ENCODE measurements at places on chromosomes 1 and 21.

- DNase-seq: no peak
Measured at GRCh38 chr1:48947761-48948537, 171.3 kb upstream of the BEND5 start.

DNA sequence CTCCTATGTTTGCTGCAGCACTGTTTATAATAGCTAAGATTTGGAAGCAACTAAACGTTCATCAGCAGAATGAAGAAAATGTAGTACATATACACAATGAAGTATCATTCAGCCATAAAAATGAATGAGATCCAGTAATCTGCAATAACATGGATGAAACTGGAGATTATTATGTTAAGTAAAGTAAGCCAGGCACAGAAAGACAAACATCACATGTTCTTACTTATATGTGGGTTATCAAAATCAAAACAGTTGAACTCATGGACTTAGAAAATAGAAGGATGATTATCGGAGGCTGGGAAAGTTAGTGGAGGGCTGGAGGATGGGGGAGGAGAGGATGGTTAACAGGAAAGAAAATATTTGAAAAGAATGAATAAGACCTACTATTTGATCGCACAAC is 1017.6 kb downstream of the KCNT2 start:
- DNase-seq: no peak

GRCh38 chr1:211589782-211590721 is 11.1 kb upstream of the SLC30A1 start:
- no peak for DNase-seq

DNA sequence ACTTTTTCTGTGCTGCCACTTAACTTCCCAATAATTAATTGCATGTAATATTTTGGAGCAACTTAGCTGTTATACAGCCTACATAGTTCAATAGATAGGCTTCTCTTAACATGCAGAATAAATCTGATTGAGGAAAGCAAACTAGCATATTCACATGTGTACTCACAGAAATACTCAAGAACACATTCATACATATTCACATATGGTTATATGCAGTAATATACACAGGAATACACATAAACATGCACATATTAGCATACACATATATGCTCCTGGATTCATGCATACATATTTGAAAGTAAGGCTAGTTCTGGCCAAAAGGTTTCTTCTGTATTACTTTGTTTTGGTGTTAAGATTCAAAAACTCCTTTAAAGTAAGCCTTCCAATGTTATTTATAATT is 73.1 kb downstream of the HMCN1 start:
- DNase-seq: no peak

- DNase-seq: no peak
Measured at GRCh38 chr1:203506858-203507626, 13.1 kb downstream of the OPTC start.

- no peak for DNase-seq
Measured at GRCh38 chr1:19315378-19316198, 3.5 kb downstream of the SLC66A1 start.

GRCh38 chr1:33547576-33547975 is 75.1 kb downstream of the ZSCAN20 start:
- DNase-seq: no peak

- no peak for DNase-seq
Measured at GRCh38 chr21:14741256-14741655, 195.1 kb upstream of the SAMSN1 start.

- no peak for DNase-seq
Measured at GRCh38 chr1:99271249-99271648, 7.0 kb downstream of the PLPPR4 start.

GRCh38 chr21:28445141-28445830 is 547.4 kb downstream of the LTN1 start:
- DNase-seq: no peak

DNA sequence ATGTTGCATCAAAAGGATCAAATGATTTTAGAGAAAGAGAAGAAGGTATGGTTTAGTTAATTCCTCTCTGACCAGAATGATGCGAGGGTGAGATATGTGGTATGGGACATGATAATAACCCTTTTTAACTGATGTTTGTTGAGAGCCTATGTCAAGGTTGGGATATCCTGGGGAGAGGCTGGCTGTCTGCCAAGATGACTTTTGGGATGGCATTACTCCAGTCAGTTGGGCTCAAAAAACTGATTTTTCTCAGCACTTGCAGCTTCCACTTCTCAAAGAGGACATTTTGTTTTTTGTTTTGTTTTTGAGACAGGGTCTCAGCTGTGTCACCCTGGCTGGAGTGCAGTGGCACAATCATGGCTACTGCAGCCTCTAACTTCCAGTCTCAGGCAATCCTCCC is 17.7 kb upstream of the STX12 start:
- no peak for DNase-seq

DNA sequence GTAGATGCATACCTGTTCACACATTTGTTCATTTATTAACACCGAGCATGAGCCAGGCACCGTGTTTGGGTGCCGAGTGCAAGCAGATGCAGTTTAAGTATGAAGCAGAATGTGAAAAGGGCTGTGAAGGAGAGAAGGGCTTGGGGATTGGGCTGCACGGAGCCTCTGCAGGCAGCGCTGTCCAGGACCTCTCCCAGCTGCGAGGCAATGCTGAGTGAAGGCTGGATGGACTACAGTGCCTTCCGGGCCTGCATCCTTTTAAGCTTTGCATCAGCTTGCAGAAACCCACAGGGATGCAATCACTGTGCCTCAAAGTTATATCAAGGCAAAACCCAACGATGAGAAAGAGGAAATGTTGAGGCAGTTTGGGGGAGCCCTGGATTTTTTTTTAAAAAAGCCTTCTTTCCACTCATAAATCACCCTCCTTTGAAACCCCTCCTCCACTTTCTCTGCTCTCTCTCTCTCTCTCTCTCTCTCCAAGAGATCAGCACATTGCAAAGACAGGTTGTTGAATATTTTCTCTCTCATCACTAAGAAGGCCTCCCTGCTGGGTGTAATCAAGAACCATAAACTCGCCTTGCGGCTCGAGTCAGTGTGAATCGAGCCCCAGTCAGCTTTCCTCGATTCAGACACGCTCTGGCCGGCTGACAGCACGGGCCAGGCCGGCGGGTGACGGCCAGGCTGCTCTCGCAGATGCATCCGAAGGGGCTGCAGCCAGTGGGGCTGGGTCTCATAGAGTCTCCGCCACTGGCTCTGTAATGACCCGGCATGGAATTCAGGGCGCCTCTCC is 89.2 kb upstream of the POU3F1 start:
- no peak for DNase-seq

- DNase-seq: no peak
Measured at GRCh38 chr1:204997591-204998355, 45.2 kb upstream of the CNTN2 start.

GRCh38 chr1:209150114-209150513 is 433.4 kb upstream of the CAMK1G start:
- DNase-seq: no peak

DNA sequence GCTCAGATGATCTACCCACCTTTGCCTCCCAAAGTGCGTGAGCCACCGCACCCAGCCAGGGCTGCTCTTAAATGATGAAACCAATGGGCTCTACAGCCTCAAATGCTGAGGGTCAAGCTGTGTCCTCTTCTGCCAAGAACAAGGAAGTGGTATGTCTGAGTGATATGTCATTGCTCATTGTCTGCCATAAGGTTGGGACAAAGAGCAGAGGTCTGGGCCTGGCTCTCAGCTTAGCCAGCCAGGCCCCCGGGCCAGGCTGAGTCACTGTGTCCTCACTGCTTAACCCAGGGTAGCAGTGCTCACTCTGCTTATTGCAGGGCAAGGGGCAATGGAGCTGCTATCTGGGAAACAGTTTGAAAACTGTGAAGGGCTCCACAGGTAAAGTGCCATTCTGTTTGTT is 8.3 kb upstream of the ETS2 start:
- DNase-seq: no peak

DNA sequence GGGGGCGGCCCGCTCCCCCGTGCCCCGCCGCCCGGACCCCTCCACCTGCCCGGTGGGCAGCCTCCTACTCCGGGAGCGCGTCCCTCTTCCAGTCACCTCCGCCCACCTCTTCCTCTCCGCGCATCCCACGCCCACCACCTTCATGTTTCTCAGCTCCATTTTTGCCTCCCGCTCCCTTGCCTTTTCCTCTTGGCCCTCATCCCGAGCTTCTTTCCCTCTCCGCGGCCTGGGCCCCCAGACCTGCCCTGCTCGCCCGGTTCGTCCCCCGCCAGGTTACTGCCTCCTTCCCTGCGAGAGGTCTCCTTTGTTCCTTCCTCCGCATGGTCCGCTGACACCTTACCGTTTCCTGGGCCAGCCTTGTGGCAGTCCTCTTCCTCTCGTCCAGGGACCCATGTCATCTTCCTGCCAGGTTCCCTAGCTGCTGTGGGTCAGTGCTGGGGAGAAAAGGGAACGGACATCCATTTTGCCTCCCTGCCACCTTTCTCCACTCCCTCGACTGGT is 563 bp downstream of the QSOX1 start:
- DNase-seq: no peak

DNA sequence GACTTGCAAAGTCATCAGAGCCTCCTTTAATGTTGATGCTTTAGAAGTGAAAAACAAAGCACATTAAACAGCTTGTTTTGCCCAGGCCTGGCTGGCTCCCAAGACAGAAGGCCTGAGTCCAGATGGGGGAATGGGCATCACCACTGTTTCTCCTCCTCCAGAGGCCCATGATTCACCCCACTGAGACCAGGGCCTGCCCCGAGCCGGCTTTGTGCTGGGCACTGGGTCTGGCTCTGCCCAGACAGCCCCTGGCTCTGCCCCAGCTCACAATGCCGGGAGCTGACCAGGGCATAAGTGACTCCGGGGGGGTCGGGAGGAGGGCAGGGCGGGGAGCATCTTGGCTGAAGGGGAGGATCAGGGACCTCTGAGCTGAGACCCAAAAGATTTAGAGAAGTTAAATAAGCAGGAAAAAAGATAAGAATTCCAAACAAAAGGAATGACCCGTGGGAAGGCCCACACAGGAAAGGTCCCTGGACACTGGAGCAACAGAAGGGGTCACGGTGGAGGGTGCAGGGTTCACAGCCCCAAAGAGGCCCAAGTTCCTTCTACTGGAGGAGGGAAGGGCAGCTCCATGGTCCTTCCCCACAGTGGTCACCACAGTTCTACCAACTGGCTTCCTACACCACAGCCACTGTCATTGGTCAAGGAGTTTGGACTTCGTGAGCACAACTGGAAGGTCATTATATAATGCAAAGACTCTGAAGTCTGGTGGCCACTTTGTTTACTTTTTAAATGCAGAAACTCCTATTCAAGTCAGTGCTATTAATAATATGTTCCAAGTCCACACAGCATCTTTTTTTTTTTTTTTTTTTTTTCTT is 5.5 kb downstream of the C2CD2 start:
- no peak for DNase-seq

DNA sequence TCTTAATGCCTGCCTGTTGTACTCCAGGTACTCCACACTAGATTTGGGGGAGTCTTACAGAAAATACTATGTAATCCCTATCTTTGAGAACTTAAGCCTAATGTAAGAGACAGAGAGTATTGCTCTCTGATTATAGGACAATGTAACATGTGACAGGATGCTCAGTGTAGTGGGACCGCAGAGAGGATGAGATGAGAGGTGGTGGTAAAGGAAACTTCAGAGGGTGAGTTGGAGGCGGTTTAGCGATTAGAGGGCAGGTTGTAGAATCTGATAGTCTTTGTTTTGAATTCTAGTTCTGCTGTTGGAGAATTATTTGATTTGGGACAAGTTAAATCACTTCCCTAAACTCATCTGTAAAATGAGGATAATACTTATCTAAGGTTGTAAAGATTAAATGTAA is 5.4 kb downstream of the SOAT1 start:
- no peak for DNase-seq
